ENCODE measurements at places on chromosomes 4 and X. TPM values are rescaled to one million over a fixed set of nuclear protein-coding genes. Genes with fewer than 3 reads are reported as not detected.

DNA sequence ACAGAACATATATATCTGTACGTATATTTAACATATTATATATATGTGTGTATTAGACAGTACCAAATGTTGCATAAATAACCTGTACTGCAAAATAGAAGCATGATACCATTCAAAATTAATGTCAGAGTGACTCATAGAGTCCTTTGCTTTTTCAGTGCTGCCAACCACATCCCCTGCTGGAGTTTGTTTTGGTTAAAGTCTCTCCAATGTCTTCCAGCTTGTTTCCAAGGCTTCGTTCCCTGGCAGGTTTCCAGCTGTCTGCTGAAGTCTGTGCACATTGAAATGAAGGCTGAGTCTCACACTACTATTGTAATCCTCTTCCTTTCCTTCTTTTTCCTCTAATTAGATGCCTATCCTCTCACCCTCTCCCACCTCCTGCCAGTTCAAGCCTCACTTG lies 14.9 kb downstream of the NRK start:
- peak; percentile 51 for DNase-seq

- no peak for DNase-seq
Measured at GRCh38 chrX:103780336-103781061, 3.9 kb downstream of the PLP1 start.

- DNase-seq, result no peak
Measured at GRCh38 chr4:156948738-156949137, 22.9 kb downstream of the PDGFC start.

DNA sequence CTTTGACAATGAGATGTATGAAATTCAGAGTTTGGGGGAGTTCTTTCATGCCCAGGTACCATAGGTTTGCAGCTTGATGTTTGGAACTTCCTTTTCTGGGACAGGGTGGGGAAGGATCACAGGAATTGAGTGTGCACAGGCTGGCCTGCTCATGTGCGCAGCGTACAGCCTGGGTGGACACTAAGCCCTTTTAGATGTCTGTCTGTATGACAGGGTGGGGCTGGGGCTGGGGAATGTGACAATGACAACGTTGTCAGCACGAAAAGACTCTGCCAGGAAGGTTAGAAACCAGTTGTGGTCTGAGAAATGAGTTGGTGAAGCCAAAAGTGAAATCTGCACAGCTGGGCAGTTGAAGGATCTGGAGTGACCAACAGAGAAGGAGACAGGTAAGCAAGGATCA lies 47.4 kb downstream of the WWC2 start:
- no peak for DNase-seq

GRCh38 chr4:117328333-117328732 lies 243.0 kb upstream of the TRAM1L1 start:
- no peak for DNase-seq

Gene MAGEC1
- not detected for total RNA-seq

GRCh38 chrX:8010105-8010504 lies 82.9 kb upstream of the PNPLA4 start:
- no peak for DNase-seq

Gene GPR34
- 10.2 TPM for total RNA-seq

DNA sequence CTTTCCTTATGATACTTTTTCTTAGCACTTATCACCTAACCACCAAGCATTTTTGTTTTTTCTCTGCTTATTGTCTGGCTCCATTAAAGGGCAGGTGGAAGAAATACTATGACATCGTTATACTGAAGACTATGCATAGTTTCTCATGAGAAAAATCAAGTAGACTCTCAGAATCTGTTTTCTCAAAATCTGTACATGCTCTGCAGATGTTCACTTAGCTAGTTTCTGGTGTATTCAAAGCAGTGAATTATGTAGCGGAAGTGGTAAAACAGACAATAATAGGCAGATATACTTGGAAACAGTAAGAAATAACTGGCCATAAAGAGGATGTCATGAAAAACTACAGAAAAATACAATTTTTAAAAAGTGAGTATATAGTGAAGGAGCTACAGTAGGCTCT lies 146.0 kb downstream of the STIM2 start:
- no peak for DNase-seq

Gene AADAT
- 2.0 TPM for total RNA-seq

Gene NEIL3
- total RNA-seq, result 0.17 TPM

Gene SSX4
- not detected for total RNA-seq

Gene SCML2
- total RNA-seq, result 1.2 TPM

DNA sequence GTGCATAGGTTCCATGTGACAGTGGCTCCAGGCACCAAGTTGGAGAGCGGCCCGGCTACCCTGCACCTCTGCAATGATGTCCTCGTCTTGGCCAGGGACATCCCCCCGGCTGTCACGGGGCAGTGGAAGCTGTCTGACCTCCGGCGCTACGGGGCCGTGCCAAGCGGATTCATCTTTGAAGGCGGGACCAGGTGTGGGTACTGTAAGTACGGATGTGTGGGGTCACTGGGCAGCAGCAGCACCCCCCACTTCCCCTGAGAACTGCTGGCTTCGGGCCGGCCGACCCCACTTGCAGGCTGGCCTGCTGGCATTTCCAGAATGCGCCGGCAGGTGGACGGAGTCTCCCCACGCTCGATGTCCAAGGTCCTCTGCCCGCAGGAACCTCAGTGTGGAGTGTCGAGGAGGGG lies 13.2 kb downstream of the DOK7 start:
- peak; percentile 52 for DNase-seq

Data from right cardiac atrium (tissue), 5 donors.